ENCODE measurements at places on chromosomes 2 and 18.

GRCh38 chr2:127651971-127652550 is 6.1 kb downstream of the GPR17 start:
- no peak for DNase-seq

DNA sequence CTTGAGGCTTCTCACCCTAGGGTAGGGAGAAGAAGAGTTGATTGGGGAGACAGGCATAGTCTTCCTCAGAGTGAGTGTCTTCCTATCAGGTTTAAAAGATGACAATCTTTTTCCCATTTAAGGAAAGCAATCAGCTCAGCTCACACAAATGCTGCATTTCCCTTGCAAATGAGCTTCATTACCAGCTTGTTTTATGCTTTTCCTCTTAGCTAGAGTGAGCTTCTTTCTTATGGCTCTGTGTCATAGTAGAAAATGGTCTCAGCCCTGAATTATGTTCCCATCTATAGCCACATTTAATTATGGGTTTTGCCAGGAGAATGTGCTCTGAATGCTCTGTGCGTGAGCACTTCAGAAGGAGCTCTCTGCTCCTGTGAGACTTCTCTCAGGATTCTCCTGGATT is 112.8 kb upstream of the NCK2 start:
- no peak for DNase-seq

DNA sequence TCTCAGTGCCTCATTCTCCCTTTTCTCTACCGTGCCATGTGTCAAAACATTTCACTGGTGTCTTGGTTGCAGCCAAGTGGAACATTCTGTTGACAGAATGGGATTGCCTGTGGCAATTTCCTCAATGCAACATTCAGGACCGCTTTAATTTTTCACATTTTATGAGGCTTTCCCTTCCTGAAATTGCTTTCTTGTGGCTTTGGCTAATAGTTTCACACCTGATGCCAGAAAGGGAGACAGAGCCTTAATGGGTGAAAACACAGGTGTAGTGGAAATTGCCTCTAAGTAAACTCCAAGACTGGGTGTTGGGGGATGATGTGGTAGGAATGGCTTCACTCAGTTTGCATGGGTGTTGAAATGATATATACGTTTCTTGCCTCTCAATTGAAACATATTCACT is 278.3 kb downstream of the TSN start:
- DNase-seq = no peak

GRCh38 chr2:236776695-236777251 is 207.1 kb downstream of the ACKR3 start:
- no peak for DNase-seq
